SJSA1 (cell line): ENCODE measurements at places on chromosomes 16 and 17. TPM values are rescaled to one million over a fixed set of nuclear protein-coding genes. Genes with fewer than 3 reads are reported as not detected.

ORC6 gene
- 73.8 and 78.5 TPM in 2 replicates for total RNA-seq

DNA sequence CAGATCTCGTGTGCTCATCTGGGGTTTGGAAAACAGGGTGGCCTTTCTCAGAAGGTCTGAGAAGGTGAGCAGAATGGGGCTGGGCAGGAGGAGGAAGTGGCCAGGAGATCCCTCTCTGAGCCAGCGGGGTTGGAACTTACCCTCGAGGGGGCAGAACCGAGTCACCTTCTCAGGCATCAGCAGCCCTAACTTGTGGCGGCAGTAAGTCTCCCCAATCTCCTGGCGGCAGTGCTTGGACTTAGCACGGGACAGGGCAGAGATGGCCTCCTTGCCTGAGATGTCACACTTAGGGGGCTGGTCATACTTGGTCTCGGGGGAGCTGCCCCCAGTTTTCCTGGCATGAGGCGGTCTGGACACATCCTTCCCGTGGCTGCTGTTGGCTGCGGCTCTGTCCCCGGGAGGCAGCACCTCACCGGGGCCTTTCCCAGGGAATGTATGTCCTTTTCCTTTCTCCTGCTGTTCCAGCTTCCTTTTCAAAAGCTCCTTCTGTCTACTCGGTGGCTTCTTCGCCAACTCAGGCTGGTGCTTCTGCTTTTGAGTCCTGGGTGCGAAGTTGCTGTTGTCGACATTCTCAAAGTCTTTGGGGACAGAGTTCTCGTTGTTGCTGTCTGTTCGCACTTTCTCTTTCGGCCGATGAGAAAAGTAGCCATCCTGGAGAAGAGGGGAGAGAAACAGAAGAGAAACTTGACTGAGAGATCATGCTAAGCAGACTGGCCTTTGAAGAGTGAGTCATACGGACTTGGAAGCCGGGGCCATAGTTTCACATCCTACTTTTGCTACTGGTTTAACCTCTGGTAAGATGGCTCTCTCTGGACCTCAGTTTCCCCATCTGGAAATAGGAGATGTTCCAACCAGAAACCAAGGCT, 211.7 kb downstream of the XYLT1 start:
- no peak for DNase-seq

GRCh38 chr16:9027070-9027799, 63.5 kb upstream of the USP7 start:
- DNase-seq, result no peak

DNA sequence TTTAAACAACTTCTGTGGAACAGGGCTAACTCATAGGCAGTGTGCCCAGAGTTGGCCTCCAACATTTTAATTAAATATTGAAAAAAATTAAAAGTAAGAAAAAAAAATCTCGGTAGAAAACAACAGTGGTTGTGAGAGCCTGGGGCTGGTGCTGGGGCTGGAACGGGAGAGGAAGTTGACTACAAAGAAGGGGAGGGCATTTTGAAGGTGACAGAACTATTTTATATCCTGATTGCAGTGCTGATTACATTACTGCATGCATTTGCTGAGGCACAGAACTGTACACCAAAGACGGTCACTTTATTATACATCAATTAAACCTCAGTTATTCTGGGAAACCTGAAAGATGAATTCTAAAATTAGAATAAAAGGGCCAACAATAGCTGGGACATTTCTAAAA, 142.5 kb downstream of the PARN start:
- no peak for DNase-seq

- no peak for DNase-seq
Measured at GRCh38 chr17:58019521-58019920, 12.5 kb upstream of the SRSF1 start.

GRIN2C gene
- total RNA-seq, result not detected in 2 replicates

GRCh38 chr17:82317394-82318168, at the start of gene CD7:
Gene CD7, minus strand, starts transcription at chr17:82317608. Its CDS starts 113 bp downstream, at chr17:82317495.
- no peak for DNase-seq

DNA sequence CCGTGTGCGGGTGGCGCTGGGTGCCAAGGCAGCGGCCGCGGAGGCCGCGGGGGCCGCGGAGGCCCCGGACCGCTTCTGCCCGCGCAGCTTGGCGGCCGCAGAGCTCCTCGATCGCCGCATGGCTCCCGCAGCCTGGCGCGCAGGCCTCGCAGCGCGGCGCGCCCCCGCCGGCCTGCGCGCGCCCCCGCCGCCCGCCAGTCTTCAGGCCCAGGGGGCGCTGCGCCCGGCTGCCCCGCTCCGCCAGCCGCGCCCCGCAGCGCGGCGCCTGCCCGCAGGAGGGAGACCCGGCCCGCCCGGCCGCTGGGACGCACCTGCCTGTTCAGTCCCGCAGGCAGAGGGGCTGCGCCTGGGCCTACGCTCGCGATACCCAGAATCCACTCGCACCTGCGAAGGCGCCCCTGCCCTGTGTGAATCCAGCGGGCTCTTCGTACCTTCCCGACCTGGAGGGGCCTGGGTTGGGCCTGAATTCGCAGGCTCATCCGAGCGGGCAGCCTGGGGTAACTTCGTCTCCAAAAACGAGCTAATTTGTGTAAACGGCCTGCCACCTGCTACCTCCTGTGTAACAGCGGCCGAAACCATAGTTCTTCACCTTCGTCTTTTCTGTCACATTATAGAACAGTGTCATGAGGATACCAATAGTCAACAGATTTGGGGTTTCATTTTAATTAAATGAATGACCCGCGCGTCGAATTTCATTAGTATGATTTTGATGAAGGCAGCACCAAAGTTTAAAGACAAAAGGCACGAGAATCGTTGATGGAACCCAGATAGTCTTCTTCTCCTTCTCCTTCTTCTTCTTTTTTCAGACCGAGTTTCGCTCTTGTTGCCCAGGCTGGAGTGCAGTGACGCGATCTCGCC, at the start of gene CENPV:
TSS of gene CENPV (minus strand) at position 153 of the 858 bp plus-strand sequence. CDS start at position 120, 33 bp downstream.
- DNase-seq, result peak; percentile 44

GRCh38 chr16:23962001-23962400, 126.2 kb downstream of the PRKCB start:
- DNase-seq, result no peak

GRCh38 chr17:17605083-17605728, 13.7 kb upstream of the PEMT start:
- no peak for DNase-seq

GJD3 gene
- not detected in 2 replicates for total RNA-seq

- DNase-seq, result no peak
Measured at GRCh38 chr16:317583-317982, 34.6 kb downstream of the PDIA2 start.

GRCh38 chr17:3735515-3735914, 11.8 kb downstream of the HASPIN start:
- DNase-seq, result no peak

- no peak for DNase-seq
Measured at GRCh38 chr17:15431196-15431595, 36.2 kb downstream of the CDRT4 start.

- no peak for DNase-seq
Measured at GRCh38 chr16:31355431-31356100, 590 bp downstream of the ITGAX start.

GSPT1 gene
- total RNA-seq, result 100 and 108 TPM in 2 replicates
